ENCODE measurements at places on chromosomes 1 and 21.

GRCh38 chr1:74613894-74614293 is 59.7 kb downstream of the ERICH3 start:
- H3K36me3 ChIP-seq = no peaks in the 10 kb centered on the region
- no peak overlapping the region for H3K27ac ChIP-seq

DNA sequence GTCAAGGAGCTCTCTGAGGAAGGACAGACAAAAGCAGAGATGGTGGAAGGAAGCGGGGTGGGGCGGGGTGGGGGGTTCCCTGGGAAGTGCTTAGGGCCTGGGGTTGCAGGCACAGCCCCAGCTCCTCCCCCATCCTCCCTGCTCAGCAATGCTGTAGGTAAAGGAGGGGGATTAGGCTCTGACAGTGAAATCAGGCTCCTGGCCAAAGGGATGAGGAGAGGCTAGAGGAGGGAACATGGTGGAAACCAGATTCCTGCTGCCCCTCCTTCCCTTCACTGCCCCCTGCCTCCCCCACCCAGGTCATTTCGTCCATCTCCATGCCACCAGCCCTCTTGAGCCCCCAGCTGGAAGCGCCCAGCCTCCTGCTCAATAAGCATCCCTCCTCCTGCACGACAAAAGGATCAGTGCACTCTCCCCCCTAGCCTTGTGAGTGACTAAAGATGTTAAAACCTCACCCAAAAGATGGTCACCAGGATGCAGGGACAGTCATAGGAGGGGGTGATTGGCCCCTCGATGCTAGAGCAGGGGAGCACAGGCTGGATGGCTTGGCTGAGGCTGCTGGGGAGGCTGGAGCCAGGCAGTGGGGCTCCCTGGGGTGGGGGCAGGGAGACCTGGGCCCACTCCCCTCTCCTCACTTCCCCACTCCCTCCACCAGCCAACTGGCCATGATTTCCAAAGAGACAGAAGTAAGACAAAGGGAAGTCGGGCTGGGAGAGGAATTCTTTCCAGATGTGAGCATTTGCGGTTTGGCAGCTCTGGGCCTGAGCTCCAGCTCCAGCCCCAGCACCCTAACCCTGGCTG is 2.2 kb upstream of the CRABP2 start:
- no peak for DNase-seq
- no peak overlapping the region for H3K4me3 ChIP-seq
- peaks cover 18% of the 10 kb centered on the region for H3K27me3 ChIP-seq
- H3K36me3 ChIP-seq = no peaks in the 10 kb centered on the region
- H3K27ac ChIP-seq = no peak overlapping the region
- peaks cover 24% of the 10 kb centered on the region for H3K4me1 ChIP-seq

GRCh38 chr1:113811156-113811887 is 954 bp downstream of the RSBN1 start:
- peaks cover 37% of the 10 kb centered on the region for H3K4me1 ChIP-seq
- peak overlapping the region; percentile 97 for H3K27ac ChIP-seq
- peak overlapping the region; percentile 97 for H3K4me3 ChIP-seq
- peak; percentile 58 for DNase-seq

DNA sequence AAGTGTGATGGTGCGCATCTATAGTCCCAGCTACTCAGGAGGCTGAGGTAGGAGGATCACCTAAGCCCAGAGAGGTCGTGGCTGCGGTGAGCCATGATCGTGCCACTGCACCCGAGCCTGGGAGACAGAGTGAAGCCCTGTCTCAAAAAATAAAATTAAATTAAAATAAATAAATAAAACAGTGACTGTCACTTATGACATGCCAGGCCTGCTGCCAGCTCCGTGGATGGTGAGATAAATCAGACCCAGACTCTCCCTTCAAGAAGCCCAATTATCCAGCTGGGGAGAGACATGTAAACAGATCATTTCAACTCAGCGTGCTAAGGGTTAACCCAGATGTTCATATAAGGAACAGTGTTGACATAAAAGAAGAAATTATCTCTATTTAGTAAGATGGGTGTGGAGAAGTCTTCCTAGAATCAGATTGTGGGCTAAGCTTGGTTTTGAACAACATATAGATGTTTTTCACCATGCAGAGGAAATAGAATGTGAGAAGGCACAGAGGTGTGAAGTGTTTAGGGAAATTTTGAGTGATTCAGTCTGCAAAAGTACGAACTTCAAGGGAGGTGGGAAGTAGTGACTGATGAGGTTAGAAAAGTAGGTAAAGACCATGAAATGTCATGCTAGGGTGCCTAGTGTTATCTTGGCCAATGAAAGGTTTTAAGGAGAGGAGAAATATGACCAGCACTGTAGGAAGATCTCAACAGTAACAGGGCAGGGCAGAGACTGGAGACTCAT is 18.3 kb downstream of the YARS1 start:
- peaks cover 57% of the 10 kb centered on the region for H3K36me3 ChIP-seq
- no peaks in the 10 kb centered on the region for H3K27me3 ChIP-seq
- peak overlapping the region; percentile 26 for H3K4me3 ChIP-seq
- H3K4me1 ChIP-seq = peaks cover 57% of the 10 kb centered on the region
- peak; percentile 27 for DNase-seq

- H3K27me3 ChIP-seq = peaks cover 3% of the 10 kb centered on the region
- H3K4me1 ChIP-seq = no peaks in the 10 kb centered on the region
- no peak for DNase-seq
- no peak overlapping the region for H3K27ac ChIP-seq
- H3K36me3 ChIP-seq = no peaks in the 10 kb centered on the region
- H3K4me3 ChIP-seq = no peak overlapping the region
Measured at GRCh38 chr1:29800522-29800956, 564.2 kb downstream of the PTPRU start.

DNA sequence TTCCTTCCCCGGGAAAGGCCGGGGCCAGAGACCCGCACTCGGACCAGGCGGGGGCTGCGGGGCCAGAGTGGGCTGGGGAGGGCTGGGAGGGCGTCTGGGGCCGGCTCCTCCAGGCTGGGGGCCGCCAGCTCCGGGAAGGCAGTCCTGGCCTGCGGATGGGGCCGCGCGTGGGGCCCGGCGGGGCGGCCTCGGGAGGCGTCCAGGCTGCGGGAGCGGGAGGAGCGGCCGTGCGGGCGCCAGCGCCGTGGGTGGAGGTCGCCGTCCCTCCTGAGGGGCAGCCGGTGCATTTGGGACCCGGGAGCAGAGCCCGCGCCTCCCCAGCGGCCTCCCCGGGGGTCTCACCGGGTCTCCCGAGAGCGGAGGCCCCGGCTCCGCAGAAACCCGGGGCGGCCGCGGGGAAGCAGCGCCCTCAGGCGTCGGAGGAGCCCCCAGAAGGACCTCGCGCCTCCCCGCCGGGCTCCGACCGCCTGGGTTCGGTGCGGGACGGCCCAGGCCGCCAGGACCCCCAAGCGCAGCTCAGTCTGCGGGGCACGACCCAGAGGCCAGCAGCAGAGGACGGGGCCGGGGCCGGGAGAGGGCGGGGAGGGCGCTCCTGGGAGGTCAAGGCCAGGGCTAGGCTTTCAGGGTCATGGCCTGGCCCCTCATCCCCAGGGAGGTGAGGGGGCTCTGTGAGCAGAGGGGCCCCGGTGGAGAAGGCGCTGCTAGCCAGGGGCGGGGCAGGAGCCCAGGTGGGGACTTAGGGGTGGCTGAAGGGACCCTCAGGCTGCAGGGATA is 7.2 kb upstream of the SLX9 start:
- H3K4me1 ChIP-seq = peaks cover 36% of the 10 kb centered on the region
- H3K36me3 ChIP-seq = no peaks in the 10 kb centered on the region
- H3K27ac ChIP-seq = no peak overlapping the region
- DNase-seq = peak; percentile 83

GRCh38 chr1:9344426-9345200 is 51.9 kb downstream of the SPSB1 start:
- H3K36me3 ChIP-seq = no peaks in the 10 kb centered on the region
- no peak overlapping the region for H3K27ac ChIP-seq

GRCh38 chr1:243725846-243726245 is 124.2 kb downstream of the AKT3 start:
- DNase-seq = no peak
- no peaks in the 10 kb centered on the region for H3K27me3 ChIP-seq
- H3K4me3 ChIP-seq = no peak overlapping the region
- H3K27ac ChIP-seq = no peak overlapping the region
- H3K4me1 ChIP-seq = peaks cover 34% of the 10 kb centered on the region

GRCh38 chr1:203244776-203245175 is 15.3 kb upstream of the CHIT1 start:
- no peaks in the 10 kb centered on the region for H3K4me1 ChIP-seq
- no peak for DNase-seq
- peaks cover 24% of the 10 kb centered on the region for H3K27me3 ChIP-seq
- H3K4me3 ChIP-seq = no peak overlapping the region

DNA sequence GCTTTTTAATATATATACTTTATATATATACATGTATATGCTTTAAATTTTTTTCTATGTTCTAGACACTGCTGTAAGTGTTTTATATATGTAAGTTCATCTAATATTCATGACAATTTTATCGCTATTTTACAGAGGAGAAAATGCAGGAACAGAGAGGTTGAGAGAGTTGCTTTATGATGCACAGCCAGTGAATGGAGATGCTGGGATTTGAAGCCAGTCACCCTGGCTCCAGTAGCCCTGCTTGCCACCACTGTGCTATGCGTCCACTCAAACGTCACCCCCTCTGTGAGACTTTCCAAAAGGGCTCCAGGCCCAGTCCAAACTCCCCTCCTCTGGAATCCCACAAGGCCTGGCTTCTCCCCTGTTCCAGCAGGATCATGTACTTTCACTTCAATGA is 91.0 kb upstream of the GRIK3 start:
- no peak for DNase-seq
- no peaks in the 10 kb centered on the region for H3K4me1 ChIP-seq
- H3K27ac ChIP-seq = no peak overlapping the region

GRCh38 chr1:161216945-161217712 is 2.0 kb downstream of the FCER1G start:
- no peak overlapping the region for H3K4me3 ChIP-seq
- peaks cover 27% of the 10 kb centered on the region for H3K36me3 ChIP-seq
- peaks cover 45% of the 10 kb centered on the region for H3K4me1 ChIP-seq

GRCh38 chr1:226373376-226373775 is 34.5 kb downstream of the PARP1 start:
- H3K27ac ChIP-seq = no peak overlapping the region
- no peaks in the 10 kb centered on the region for H3K27me3 ChIP-seq
- no peaks in the 10 kb centered on the region for H3K4me1 ChIP-seq
- no peak overlapping the region for H3K4me3 ChIP-seq

DNA sequence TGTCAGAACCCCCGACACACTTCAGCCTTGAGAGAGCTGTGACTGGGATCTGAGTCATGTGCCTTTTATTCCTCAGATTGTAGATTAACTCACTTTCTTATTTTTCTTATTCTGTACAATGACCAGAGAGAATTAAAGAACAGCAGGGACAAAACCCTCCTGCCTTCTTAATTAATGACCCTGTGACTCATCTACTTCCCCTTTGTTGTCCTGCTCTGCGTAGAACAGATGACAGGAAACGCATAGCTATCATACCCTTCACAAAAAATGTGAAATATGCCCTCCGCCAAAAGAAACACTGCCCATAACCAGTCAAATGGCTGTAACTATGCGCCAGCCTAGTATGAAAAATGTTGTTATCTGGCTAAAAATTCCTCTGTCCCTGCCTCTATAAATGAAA is 9.1 kb upstream of the PADI2 start:
- no peak overlapping the region for H3K27ac ChIP-seq
- DNase-seq = no peak
- no peak overlapping the region for H3K4me3 ChIP-seq
- peaks cover 6% of the 10 kb centered on the region for H3K27me3 ChIP-seq
- no peaks in the 10 kb centered on the region for H3K4me1 ChIP-seq

GRCh38 chr1:99207216-99207615 is 57.1 kb upstream of the PLPPR4 start:
- no peaks in the 10 kb centered on the region for H3K27me3 ChIP-seq
- no peak for DNase-seq
- H3K4me3 ChIP-seq = no peak overlapping the region
- no peak overlapping the region for H3K27ac ChIP-seq
- no peaks in the 10 kb centered on the region for H3K4me1 ChIP-seq
- no peaks in the 10 kb centered on the region for H3K36me3 ChIP-seq

DNA sequence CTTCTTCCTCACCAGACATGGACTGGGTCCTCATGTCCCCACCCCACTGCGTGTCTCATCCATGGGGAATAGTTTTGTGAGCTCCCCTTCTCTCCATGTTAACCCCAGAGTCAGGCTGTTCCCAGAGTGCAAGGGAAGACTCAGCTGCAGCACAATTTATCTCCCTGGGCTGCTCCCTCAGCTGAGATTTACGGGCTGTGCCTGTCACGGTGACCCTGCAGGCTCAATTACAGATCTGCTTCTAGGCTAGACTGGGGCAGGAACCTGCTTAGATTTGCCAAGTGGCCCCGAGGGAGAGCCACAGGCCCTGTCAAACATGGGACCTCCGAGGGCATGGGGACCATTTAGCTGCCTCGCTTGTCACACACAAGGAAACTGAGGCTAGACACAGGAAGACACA is 37.8 kb downstream of the CDCP2 start:
- H3K36me3 ChIP-seq = no peaks in the 10 kb centered on the region
- no peaks in the 10 kb centered on the region for H3K4me1 ChIP-seq
- no peak for DNase-seq
- H3K27me3 ChIP-seq = no peaks in the 10 kb centered on the region
- H3K4me3 ChIP-seq = no peak overlapping the region
- no peak overlapping the region for H3K27ac ChIP-seq

DNA sequence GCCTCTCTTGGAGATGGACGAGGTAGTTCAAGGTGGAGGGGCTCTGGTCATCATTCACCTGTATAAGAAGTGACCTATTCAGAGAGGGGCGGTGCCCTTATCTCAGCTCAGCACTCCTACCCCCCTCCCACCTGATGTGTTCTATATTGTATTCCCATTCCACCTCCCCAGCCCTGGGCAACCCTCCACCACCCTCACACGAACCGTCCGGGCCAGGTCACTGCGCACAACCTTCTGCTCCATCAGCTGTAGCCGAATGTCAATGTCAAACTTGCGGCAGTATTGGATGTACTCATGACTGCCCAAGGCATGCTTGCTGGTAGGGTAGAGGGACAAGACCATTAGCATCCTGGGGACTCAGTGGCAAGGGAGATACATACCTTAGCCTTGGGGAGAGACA is 34.3 kb downstream of the PIK3C2B start:
- H3K4me1 ChIP-seq = peaks cover 53% of the 10 kb centered on the region
- no peak overlapping the region for H3K4me3 ChIP-seq
- no peak overlapping the region for H3K27ac ChIP-seq
- no peak for DNase-seq

- H3K4me1 ChIP-seq = no peaks in the 10 kb centered on the region
- no peaks in the 10 kb centered on the region for H3K27me3 ChIP-seq
- no peak overlapping the region for H3K27ac ChIP-seq
- DNase-seq = no peak
- no peaks in the 10 kb centered on the region for H3K36me3 ChIP-seq
Measured at GRCh38 chr1:243490748-243491686, 235.2 kb downstream of the SDCCAG8 start.

All from activated CD4-positive, alpha-beta T cell treated with anti-CD3 and anti-CD28 coated beads for 36 hours (primary cell).